Retina (tissue), 1 donor: ENCODE measurements at places on chromosomes 5 and 9.

DNA sequence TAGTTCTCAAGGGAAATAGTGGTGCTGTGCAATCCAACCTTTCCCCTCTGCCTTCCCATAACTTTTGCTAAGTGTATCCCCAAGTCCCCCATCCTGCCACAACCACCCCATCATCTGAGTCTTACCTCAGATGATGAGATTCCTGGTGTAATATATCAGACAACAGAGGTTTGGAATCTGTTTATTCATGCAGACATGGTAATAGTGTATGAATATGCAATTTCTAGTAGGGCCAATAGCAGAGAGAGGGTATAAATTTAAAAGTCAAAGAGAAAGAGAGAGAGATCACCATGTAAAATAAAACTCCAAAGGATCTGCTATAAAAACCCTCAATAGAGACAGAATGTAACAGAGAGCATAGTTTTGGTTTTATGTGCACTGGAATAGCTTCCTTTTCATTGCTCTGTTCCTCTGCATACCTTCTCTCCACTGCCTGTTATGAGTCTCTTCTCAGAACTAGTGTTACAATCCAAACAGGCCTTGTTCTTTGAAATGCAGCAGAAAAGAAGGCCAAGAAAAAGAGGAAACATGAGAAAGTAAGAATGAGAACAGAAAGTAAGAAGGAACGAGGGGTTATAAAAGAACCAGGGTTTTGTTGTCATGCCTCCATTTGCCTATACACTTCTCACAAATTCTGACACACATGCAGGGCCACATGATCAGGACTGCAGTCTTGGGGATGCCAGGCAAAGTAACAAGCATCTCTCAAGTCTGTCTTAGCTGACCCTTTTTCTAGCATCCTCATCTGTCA, 278.0 kb downstream of the CETN3 start:
- DNase-seq = no peak

- no peak for DNase-seq
Measured at GRCh38 chr9:93976973-93977372, 21.8 kb upstream of the BARX1 start.

GRCh38 chr5:102627315-102627714, 127.8 kb upstream of the PAM start:
- no peak for DNase-seq

DNA sequence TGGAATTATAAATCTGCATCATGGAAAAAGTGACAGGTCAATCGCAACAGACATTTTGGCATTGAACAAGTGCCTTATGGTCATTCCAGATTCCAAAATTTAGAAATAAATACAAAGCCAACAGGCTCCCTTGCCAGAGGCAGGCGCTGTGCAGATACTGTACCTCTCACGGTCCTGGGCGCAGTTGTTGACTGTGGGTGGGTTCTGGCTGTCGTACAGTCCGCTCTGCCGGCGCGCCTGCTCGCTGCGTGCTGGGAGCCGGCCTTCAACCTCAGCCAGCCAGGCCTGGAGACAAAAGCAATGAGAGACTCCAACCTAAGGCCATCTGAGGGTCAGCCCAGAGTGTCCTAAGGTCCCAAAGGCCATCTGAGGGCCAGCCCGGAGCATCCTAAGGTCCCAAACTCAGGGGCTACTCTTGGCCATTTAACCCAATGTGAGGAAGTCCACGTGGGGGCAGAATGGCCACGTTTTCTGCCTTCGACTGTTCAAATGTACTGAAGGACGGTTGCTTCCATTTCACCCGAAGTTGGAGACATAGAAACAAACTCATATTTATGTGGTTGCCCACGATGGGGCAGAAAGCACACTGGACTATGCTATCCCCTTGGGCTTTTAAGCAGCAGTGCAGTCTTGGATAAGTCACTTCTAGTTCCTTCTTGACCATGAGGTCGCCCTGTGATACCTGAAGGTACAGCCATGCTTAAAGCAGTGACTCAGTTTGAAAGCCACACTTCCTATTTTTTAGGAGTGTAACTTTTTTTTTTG, 65.2 kb downstream of the USP20 start:
- no peak for DNase-seq

DNA sequence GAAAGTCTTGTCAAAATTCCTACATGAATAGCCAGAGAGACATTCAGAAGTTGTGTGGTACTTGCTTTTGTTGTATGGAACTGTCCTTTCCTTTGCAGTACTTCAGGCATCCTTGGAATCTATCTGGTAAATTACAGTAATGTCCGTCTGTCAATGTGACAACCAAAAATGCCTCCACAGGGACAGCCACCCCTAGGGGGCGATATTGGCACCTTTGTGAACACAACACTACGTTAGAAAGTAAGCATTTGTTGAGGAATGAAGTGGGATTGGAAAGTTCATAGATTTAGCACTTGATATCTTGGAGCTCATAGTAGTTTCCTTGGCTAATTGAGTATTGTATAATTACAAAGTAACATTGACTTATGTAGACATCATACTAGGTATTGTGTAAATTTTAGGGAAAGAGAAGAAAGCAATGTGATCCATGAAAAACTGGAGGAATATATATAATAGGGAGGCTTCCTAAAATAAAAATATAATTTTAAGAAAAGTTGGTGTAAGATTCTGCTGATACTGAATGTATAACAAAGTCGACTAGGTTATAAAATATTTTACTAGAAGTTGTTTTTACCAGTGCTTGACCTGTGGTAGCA, 32.7 kb downstream of the TMEFF1 start:
- DNase-seq = no peak

DNA sequence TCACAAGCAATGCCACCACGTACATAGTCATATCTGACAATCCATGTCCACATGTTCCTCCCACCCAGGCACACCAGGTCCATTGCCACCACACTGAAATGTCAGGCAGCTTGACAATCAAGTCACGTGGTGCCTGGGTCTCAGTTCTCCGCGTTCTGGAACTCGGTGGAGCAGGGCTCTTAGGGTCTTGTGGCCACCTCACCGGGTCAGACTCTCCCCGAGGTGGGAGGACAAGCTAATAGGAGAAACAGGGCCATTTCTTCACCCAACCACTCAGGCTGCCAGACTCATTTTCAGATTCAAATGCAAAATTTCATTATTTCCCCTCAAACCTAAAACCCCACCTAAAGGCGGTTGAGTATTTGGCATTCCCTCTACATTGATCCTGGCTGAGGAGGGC, 200.5 kb upstream of the GAS1 start:
- DNase-seq = no peak

DNA sequence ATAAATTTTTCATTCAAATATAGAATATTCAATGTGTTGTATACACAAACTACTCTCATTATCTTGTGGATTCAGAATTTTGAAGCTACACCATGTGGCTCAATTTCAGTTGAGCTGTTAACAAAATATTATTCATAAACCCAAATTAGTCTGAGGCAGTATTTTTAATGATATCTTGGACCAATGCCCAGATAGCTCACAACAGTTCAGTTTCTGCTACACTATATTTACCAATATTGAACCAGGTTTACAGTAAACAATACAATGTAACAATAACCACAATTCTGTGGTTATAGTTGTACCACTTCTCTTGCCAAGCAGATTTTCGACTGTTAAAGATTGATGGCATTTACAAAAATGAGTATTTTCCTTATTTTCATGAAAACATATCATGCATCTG, 99.9 kb downstream of the SSBP2 start:
- DNase-seq = no peak

GRCh38 chr5:40041452-40041851, 616.7 kb upstream of the DAB2 start:
- no peak for DNase-seq

GRCh38 chr9:132894346-132894745, 15.6 kb downstream of the SPACA9 start:
- no peak for DNase-seq

DNA sequence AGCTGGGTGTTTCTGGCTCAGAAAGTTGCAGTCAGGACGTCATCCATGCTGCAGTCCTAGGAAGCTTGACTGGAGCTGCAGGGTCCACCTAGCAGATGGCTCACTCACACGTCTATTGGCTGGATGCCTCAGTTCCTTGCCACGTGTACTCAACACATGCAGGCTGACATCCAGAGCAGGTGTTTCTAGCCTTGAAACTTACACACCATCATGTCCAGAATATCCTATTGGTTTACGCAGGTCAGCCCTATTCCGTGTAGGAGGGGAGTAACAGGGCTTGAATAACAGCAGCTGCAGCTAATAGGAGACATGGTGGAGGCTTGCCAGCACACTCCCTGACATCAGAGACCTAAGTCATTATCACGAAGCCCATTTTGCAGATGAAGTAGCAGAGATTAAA, 473.5 kb downstream of the ACTL7B start:
- DNase-seq = no peak

DNA sequence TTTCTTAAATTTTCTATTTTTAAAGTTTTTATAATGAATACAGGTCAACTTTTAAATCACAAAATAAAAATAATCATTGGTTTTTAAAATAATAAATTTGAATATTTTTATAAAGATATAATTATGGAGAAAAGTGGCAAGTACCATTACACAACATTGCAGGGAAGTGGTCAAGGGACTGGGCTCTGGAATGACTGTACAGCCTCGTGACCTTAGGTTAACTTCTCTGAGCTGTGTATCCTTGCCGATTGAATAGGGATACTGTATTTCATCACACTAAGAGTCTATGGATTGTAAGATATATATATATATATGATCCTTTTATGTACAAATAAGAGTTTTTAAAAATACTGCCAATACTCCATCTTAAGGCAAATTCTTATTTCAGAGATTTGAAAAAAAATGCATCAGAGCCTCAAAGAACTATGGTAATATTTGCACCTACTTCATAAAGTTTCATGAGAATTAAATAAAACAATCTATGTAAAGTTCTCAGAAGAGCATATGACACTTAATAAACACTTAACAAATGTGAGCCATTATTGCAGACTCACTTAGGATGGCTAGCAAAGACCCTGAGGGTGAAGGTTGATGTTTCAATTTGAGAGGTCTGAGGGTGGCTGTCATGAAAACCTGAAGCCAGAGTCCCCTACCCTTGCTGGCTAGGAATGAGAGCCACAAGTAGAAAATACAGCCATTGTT, 136.5 kb downstream of the CCDC192 start:
- DNase-seq = no peak

- no peak for DNase-seq
Measured at GRCh38 chr9:130138171-130138653, 34.0 kb upstream of the NCS1 start.

DNA sequence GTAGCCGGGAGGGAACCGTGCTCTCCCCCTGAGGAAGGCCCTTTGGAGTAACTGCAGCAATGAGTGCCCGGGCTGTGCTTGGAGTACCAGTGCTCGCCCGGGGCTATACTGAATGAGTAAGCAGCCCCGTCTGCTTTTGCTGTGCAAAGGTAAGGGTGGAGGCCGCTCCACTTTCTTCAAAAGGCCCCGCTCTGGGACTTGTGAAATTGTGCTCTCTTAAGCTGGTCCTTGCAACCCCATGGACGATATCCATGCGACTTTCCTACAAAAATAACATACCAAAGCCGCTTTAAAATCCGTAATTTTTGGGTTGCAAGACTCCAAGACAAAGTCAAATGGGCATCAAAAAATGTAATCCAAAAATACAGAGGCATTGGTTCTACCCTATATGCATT, 578 bp upstream of the TNFAIP8 start:
- DNase-seq = peak; percentile 51
